Hair follicle dermal papilla cell (primary cell): ENCODE measurements at places on chromosomes 6 and 20. TPM values are rescaled to one million over a fixed set of nuclear protein-coding genes. Genes with fewer than 3 reads are reported as not detected.

LPA gene
- not detected in 2 replicates for total RNA-seq

HS3ST5 gene
- total RNA-seq = not detected in 2 replicates

GABRR2 gene
- 0.16 TPM in 1 of 2 replicates, not detected in the other for total RNA-seq

NNAT gene
- 1.8 and 2.4 TPM in 2 replicates for total RNA-seq

SLC17A1 gene
- total RNA-seq = not detected in 2 replicates

GLP1R gene
- total RNA-seq = not detected in 2 replicates

TUBB gene
- total RNA-seq = 662 and 771 TPM in 2 replicates

MAFB gene
- 13.5 and 13.8 TPM in 2 replicates for total RNA-seq

TCF15 gene
- not detected in 2 replicates for total RNA-seq

SYCP2L gene
- 0.16 TPM in 1 of 2 replicates, not detected in the other for total RNA-seq

GABRR1 gene
- total RNA-seq = not detected in 2 replicates

GGTLC1 gene
- not detected in 2 replicates for total RNA-seq

SLC13A3 gene
- 2.3 and 2.4 TPM in 2 replicates for total RNA-seq

CAGE1 gene
- total RNA-seq = under 0.01 TPM in 1 of 2 replicates, not detected in the other

ITCH gene
- total RNA-seq = 75.5 and 81.9 TPM in 2 replicates

NRSN1 gene
- total RNA-seq = not detected in 2 replicates

HDGFL1 gene
- not detected in 2 replicates for total RNA-seq

SSTR4 gene
- 0.16 TPM in 1 of 2 replicates, not detected in the other for total RNA-seq

KIAA0408 gene
- 1.1 TPM in 2 replicates for total RNA-seq

FAM83C gene
- under 0.01 TPM in 1 of 2 replicates, not detected in the other for total RNA-seq

ULBP1 gene
- 0.61 and 1.1 TPM in 2 replicates for total RNA-seq

PDSS2 gene
- total RNA-seq = 8.4 and 11.2 TPM in 2 replicates

WDR27 gene
- total RNA-seq = 17.5 and 28.7 TPM in 2 replicates

SLC17A3 gene
- total RNA-seq = not detected in 2 replicates

CAPN11 gene
- not detected in 2 replicates for total RNA-seq

FAM110A gene
- total RNA-seq = 2.6 and 2.8 TPM in 2 replicates

SUPT3H gene
- 7.0 and 8.6 TPM in 2 replicates for total RNA-seq

TMC2 gene
- not detected in 2 replicates for total RNA-seq
